Melanocyte of skin (primary cell): ENCODE measurements at places on chromosomes 2 and 18. TPM values are rescaled to one million over a fixed set of nuclear protein-coding genes. Genes with fewer than 3 reads are reported as not detected.

DIPK1C gene
- total RNA-seq, result 2.8 and 12.0 TPM in 2 replicates

PSD4 gene
- total RNA-seq, result 2.2 and 2.8 TPM in 2 replicates

TMEM37 gene
- total RNA-seq, result not detected in 2 replicates

ALLC gene
- not detected in 2 replicates for total RNA-seq

ABHD1 gene
- under 0.01 and 0.73 TPM in 2 replicates for total RNA-seq

MOGAT1 gene
- not detected in 2 replicates for total RNA-seq

HOXD11 gene
- not detected in 2 replicates for total RNA-seq
